ENCODE measurements at places on chromosomes 16 and 17.

- DNase-seq = no peak
These were observed 14.7 kb upstream of the PABPN1L start for GRCh38 chr16:88881007-88881615.

GRCh38 chr17:48299760-48300159 is 130.3 kb downstream of the SKAP1 start:
- DNase-seq = no peak

GRCh38 chr16:58563235-58563634 is 47.9 kb downstream of the SETD6 start:
- DNase-seq = peak; percentile 11

- no peak for DNase-seq
These were observed 70.1 kb downstream of the EMP2 start for GRCh38 chr16:10510279-10510678.

GRCh38 chr16:72974142-72974769 is 73.7 kb downstream of the ZFHX3 start:
- DNase-seq = no peak

- peak; percentile 40 for DNase-seq
These were observed 18.8 kb downstream of the ALOX15B start for GRCh38 chr17:8057691-8058114.

DNA sequence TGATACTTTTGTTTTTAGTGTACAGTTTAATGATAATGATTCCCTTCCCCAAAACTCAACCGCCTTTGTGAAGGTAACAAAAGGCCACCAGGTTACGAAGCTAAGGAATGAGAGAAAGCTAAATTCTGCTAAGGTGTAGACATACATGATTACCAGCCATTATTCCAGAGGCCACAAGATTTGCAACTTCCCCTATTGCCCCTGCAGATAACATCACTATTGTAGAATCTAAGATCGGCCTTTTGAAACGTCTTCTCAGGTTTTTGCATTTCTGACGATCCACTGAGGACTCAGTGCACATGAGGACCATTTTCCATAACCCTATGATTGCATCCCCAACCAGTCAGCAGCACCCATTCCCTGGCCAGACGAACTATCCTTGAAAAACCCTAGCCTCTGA is 33.9 kb upstream of the SNN start:
- DNase-seq = no peak
